ENCODE measurements at places on chromosomes 7 and 10.

- no peak for DNase-seq
Observed at GRCh38 chr10:103739039-103739764, 116.2 kb downstream of the SH3PXD2A start.

DNA sequence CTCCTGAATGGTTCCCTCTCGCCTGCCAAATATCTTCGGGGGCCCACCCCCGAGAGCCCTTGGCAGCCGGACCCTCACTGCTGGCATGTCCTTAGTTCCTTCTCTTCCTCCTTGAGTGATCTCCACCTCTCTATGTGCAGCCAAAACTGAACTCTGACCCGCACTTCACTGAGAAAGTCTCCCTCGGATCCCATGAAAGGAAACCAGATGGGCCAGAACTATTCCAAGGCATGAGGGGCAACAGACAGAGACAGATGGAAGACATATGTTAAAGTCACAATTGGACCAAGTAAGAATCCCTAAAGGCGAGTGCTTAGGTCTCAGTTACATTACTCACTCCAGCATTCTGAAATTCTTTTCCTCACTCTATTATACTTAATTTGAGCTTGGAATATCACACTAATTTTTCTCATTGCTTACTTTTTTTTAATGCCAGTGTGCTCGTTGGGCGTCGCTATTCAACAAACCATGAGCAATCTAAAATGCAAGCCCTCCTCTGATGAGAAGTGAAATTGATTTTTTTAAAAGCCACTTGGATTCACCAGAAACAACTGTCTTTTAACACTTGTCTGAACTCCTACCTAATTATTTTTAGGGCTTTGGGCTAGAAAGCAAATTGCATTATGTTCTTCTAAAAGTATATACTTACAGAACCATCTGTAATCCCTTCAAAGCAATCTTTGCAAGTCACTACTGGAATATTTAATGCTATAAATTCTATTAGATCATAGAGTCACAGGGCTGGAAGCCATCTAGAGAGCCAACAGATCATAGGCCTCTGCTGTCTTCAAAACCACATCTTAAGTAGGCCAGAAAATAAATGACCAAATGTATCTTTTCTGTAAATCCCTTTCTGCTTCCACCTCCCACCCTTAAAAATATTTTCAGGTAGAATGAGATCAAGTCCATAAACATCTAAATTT, 43.3 kb upstream of the EZH2 start:
- no peak for DNase-seq

DNA sequence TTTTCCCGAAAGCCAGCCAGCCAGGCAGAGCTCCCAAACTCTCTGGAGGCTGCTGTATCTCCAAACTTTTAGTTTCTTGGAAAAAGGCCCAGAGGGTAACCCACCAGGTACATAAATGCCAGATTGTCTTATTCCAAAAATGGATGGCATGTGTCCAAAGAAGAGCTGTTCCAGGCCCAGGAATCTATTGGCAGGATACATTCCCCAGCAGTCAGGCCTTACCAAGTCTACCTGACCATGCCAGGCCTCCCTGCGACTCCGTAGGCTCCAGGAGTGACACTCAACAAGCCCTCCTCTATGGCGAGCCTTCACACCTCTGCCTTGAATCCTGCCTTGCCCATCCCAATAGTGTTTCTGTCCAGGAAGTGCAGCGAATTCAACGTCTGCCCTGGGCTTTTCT, 95.6 kb downstream of the GRB10 start:
- DNase-seq, result no peak

DNA sequence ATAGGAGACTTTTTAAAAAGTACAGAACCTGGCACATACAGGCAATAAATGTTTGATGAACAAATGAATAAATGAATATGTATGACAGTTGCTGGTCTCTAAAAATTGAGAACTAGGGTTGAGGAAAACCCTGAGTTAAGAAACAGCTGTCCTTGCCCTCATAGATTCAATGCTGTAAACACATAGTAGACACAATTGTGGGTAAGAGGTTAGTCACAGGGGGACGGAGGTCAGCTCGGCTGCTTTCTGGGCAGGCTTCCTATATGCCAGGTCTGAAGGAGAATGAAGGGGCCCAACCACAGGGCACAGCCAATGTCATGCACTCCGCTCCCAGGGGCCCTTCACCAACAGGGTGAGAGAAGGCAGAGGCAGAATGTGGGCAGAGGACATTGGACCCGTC, 143.3 kb upstream of the RSU1 start:
- DNase-seq, result no peak

GRCh38 chr7:128233471-128233870, 7.6 kb upstream of the LEP start:
- DNase-seq, result no peak

GRCh38 chr7:134959810-134960209, 26.5 kb upstream of the AGBL3 start:
- DNase-seq, result no peak
